ENCODE measurements at places on chromosomes 4 and X. TPM values are rescaled to one million over a fixed set of nuclear protein-coding genes. Genes with fewer than 3 reads are reported as not detected.

The USO1 gene
- total RNA-seq, result 18.8 TPM

The MTTP gene
- total RNA-seq, result not detected

The SPANXB1 gene
- total RNA-seq, result 2.0 TPM

The ALAS2 gene
- not detected for total RNA-seq

The SLC26A1 gene
- 0.14 TPM for total RNA-seq

The NEUROG2 gene
- total RNA-seq, result 0.06 TPM

The P2RY4 gene
- 0.06 TPM for total RNA-seq
